HuH-7.5 (cell line): ENCODE measurements at places on chromosomes 3 and 15.

- peak; percentile 4 for DNase-seq
These were observed 24.1 kb downstream of the ALS2CL start for GRCh38 chr3:46669191-46669999.

DNA sequence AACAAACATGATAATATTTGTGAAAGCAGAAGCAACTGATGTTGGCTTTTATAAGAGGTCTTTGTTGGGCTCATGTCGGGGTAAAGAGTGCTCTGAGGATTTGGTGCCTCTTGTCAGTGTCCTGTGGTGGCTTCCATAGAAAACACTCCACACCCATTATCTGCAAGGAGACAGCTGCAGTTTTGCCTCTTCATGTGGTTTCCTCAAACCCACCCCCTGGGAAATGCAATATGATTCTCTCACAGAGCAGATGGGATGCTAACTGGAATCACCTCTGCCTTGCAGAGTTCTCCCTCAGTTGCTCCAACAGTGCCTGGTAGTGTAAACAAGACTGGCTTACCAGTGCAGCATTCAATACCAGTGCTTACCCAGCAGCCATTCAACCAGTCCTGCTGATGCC is 771.4 kb upstream of the CFAP20DC start:
- no peak for DNase-seq

DNA sequence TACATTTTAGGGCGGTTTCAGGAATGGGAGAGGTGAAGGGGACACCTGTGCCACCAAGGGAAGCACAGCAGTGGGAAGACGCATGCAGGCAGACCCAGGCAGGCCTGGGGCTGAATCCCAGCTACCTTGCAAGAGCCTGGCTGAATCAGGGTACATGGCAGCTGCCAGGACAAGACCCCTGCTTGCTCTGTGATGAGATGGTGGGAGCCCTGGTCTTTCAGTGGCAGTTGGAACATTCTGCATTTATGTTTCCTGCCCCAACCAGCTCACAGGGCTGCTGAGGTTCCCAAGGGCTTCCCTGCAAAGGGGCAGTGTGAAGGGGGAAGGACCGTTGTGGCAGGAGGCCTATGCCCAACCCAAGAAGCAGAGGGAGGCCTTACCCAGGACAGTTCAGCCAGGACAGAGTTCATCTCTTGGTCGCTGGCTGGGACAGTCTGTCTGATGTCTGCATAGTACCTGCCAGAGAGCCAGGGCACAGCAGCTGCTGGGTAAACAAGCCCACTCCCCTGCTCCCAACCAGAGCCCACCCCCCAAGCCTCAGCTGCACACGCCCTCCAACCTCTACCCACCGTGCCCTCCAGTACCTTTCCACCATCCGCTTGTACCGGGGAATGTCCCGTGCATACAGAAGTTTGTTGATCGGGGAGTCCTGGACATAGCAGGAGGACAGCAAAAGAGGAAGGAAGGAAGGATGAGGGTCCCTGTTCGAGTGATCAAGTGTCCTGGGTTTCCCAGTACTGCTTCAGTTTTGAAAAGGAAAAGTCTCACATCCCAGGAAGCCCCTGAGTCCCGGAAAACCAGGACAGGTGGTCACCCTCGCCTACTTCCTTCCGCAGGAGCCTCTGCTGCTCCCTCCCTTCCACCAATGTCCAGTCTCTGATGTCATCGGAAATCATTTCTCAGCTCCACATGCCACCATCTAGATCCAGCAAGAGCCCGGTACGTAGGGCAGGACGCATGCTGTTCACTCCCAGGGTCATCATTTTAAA is 23.1 kb downstream of the PLXNB1 start:
- peak; percentile 6 for DNase-seq

- peak; percentile 77 for DNase-seq
These were observed 345 bp upstream of the CDV3 start for GRCh38 chr3:133573054-133573628.

GRCh38 chr3:151377768-151378385 is 6.7 kb downstream of the P2RY12 start:
- no peak for DNase-seq

DNA sequence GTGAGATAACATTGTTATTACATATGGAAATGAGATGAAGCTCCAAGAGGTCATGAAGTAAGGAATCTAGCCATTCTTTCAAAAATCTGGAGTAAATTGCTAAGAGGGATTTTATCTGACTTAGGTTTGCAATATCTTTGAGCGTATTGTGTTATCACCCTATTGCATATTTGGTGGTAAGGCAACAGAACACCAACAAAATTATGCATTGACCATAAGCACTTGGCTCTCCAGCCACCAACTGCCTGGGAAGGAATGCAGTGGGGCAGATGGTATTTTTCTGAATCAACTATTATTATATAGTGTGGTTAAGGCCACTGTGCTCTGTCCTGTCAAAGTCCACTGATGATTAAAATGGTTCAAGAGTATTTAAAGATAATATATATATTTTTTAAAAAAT is 287.9 kb upstream of the SEMA6D start:
- no peak for DNase-seq

DNA sequence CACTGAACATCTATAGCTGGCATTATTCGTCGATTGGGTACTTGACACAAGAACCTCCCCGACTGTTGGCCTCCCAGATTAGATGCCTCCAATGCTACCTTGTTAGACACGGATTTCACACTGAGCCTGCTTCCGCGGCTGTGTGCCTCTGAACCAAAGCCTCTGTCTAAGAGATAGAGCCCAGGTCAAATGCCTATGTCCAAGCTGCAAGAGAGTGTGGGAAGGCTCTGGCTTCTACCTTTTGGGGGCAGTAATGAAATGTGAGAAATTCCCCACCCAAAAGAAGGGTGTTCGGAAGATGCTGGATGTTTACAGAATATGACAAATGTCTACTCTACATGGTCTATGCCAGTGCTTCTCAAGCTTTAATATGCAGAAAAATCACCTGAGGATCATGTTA is 2.0 kb upstream of the RPUSD2 start:
- DNase-seq: no peak

DNA sequence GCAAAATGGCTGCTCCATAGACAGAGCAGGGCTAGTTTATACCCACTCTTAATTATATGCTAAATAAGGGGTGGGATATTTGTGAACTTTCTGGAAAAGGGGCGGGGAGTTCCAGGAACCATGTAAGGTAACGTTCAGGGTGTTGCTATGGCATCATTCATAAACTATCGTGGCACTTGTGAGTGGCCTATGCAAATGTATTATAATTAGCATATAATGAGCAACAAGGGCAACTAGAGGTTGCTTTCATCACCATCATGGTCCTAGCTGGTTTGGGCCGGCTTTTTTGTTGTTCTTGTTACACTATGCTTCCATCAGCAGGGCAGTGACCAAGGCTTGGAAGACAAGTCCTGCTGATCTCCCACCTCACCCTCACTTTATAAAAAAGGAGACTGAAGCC is 43.2 kb upstream of the FGD5 start:
- no peak for DNase-seq

GRCh38 chr3:153166206-153166605 is 4.2 kb downstream of the RAP2B start:
- DNase-seq: no peak

DNA sequence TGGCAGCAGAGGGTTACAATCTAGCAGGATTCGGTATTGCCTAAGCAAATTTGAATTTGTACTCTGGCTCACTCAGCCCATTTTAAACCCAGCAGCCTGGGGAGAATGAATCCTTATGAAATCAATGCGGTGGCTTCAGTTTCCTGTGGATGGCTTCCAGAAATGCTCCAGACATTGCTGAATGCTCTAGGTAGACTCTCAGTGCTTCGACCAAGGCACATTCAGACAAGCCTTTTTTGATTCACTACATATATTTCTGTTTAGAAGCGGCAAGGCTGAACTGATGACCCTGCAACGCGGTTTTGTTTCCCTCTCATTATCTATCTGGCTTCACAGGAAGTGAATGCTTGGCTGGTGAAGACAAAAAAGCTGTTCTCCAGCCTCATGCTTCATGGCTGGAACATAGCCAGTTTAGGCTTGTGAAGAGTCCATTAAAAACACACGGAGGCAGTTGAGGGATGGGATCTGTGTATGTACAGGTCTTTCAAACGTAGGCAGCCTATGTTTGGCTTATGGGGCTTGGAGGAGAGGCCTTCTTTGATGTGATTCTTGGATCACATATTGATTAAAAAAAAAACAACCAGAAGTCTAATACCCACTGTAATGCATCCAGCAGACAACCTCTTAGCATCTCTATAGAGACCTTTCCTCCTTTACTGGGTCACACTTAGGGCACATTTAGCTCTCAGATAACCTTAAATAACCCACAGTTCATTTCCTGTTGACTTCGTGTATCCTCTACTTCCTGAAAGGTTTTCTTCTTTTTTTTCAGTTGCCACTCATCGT is 400.2 kb upstream of the TBL1XR1 start:
- no peak for DNase-seq

GRCh38 chr3:194137506-194138474 is 1.8 kb downstream of the HES1 start:
- peak; percentile 74 for DNase-seq

- no peak for DNase-seq
These were observed 769.5 kb downstream of the GRM7 start for GRCh38 chr3:7630351-7630911.

- no peak for DNase-seq
These were observed 5.8 kb upstream of the MEX3B start for GRCh38 chr15:82051664-82052063.

DNA sequence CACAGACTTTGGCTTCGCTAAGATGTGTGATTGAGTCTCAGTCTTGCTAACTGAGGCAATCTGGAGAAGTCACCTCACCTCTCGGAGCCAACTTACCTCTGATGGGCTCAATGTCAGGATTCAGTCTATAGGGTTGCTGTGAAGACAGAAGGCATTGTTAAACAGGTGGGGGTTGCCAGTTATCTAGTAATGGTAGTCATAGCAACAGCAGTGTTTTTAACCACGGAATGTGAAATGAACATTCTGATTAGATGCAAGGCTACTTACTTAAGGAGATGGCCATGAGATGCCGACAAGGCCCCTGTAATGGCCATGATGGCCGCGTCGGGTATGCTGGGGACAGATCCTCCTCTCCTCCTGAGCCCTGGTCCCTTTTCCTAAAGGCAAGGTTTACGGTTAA is 243.1 kb downstream of the GABRG3 start:
- DNase-seq: no peak

DNA sequence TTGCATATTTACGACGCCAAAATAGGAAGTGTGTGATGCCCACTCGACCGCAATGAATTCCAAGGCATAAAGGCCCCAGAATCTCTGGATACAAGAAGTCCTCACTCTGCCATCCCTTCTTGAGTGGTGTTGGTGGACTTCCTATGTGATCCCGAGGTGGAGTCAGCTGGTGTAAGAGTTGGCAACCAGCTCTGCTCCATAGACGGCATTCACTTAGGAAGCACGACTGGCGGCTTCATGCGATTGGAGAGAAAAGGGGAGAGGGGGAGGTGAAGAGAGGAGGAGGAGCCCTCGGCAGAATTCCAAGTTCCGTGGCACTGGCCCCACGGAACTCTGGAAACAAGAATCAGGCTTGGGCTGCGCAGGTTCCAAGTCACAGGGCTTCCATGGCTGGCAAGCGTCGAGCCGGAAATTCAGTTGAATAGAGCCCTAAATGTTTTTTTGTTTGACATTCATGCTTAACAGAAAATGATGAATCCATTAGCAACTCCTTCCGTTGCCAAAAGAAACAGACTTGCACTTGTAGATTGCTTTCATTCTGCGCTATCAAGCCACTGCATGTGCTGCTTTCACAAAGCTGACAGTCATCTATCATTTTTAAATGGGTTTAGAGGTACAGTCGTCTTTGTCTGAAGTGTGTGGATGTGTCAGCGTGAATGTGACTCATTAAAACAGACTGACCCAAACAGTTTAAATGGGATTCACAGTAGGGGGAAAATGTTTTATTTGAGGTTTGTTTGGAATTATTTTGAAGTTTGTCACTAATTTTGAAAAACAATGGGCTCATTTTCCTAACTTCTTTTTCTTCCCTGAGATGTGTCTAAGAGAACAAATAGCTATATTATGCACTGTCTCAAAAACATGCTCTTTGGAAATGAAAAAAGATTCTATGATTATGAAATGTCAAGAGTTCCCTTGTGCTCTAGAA is 428.3 kb upstream of the ATP11B start:
- DNase-seq: no peak

- no peak for DNase-seq
These were observed 42.9 kb upstream of the PLCL2 start for GRCh38 chr3:16841904-16842271.

DNA sequence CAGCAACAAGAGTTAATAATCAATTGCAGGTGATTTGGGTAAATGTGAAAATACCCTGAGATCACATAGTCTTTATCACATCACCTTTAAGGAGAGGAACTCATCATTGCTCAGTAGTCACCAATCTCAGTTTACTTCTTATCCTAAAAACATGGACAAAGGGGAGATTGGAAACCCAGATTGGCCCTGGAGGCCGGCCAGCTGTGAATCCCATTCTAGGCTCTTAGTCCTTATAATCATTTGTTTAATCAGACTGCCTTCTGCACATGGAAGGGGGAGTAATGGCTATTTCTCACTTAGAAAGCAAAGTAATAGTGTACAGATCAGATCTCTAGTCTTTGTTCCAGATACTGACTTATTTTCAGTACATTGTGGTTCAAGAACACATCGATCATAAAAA is 37.2 kb upstream of the CPB1 start:
- DNase-seq: no peak

GRCh38 chr15:45586601-45587094 is 531 bp upstream of the BLOC1S6 start:
- DNase-seq: no peak

- DNase-seq: no peak
These were observed 532.1 kb upstream of the SEMA6D start for GRCh38 chr15:47184908-47185801.

DNA sequence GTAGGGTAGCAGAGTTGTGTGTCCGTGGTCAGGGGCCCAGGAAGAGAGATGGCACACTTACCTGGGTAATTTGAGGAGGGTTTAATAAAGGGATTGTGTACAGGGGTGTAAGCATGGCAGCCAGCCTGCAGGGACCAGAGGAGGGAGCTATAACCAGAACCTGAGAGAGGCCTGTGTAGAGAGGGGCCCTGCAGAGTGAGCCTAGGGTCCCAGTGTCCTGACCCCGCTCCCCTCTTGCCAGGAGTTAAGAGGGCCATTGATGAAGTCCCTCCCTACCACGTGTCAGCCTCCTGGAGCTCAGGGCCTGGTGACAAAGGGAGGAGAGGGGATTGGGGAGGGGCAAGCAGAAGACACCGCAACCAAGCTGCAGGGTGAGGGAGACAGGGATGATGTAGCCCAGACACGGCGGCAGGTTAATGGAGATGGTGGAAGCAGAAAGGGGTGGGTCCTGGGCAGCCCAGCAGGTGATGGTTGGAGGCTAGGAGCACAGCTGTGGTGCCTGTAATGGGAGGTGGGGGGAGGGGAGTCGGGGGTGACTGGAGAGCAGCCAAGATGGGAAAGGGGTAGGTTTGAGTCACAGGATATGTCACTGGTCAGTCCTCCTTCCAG is 165.4 kb upstream of the TOPAZ1 start:
- no peak for DNase-seq
